ENCODE measurements at places on chromosomes 11 and 22. TPM values are rescaled to one million over a fixed set of nuclear protein-coding genes. Genes with fewer than 3 reads are reported as not detected.

Gene TRIM51G
- total RNA-seq, result not detected

Gene P4HA3
- 4.1 TPM for total RNA-seq

Gene INPPL1
- 62.9 TPM for total RNA-seq

Gene LRRN4CL
- total RNA-seq, result 31.5 TPM

Gene GVQW3
- total RNA-seq, result 1.8 TPM

Gene KCTD14
- 0.77 TPM for total RNA-seq

Gene DDT
- 111 TPM for total RNA-seq

Gene KCNJ11
- total RNA-seq, result not detected

Gene IMMP1L
- 5.4 TPM for total RNA-seq

Gene SCGB2A2
- not detected for total RNA-seq

Gene GNAZ
- 1.3 TPM for total RNA-seq

Gene WNT11
- total RNA-seq, result 0.51 TPM

Gene OSBP2
- 0.51 TPM for total RNA-seq

Gene RIBC2
- not detected for total RNA-seq

Gene MS4A15
- not detected for total RNA-seq

Gene ZDHHC5
- 26.7 TPM for total RNA-seq

Gene NCR3LG1
- total RNA-seq, result 4.5 TPM

Gene SLC25A45
- total RNA-seq, result 1.5 TPM

Gene TREH
- not detected for total RNA-seq

Gene EIF3L
- 404 TPM for total RNA-seq

Gene KRTAP5-8
- total RNA-seq, result not detected

Gene LRRC74B
- total RNA-seq, result not detected

Gene PRSS23
- 194 TPM for total RNA-seq

Gene CRYBB3
- not detected for total RNA-seq

Gene MYOD1
- total RNA-seq, result not detected

Gene SRPRA
- 43.1 TPM for total RNA-seq

Gene KCNC1
- not detected for total RNA-seq

Gene NRXN2
- total RNA-seq, result 0.26 TPM

Gene PHLDA2
- 4.1 TPM for total RNA-seq

Gene OR8D4
- not detected for total RNA-seq

Gene ARHGAP42
- total RNA-seq, result 8.7 TPM

Gene PLEKHA7
- under 0.01 TPM for total RNA-seq

Measured in fibroblast of lung (primary cell).